SIG-M5 (cell line): ENCODE measurements at places on chromosomes 7 and 10.

GRCh38 chr7:22248111-22248809 is 108.7 kb downstream of the RAPGEF5 start:
- no peak for DNase-seq

- no peak for DNase-seq
Observed at GRCh38 chr10:7606951-7607404, 59.8 kb downstream of the ITIH5 start.

GRCh38 chr10:75435291-75435690 is 3.9 kb downstream of the LRMDA start:
- no peak for DNase-seq

- DNase-seq, result no peak
Observed at GRCh38 chr7:90244565-90244908, 437 bp upstream of the CFAP69 start.

GRCh38 chr7:12913002-12913401 is 225.6 kb downstream of the ARL4A start:
- no peak for DNase-seq

GRCh38 chr10:45422207-45422865 is 48.3 kb downstream of the ALOX5 start:
- no peak for DNase-seq

- no peak for DNase-seq
Observed at GRCh38 chr7:78115876-78116275, 317.3 kb downstream of the PHTF2 start.

DNA sequence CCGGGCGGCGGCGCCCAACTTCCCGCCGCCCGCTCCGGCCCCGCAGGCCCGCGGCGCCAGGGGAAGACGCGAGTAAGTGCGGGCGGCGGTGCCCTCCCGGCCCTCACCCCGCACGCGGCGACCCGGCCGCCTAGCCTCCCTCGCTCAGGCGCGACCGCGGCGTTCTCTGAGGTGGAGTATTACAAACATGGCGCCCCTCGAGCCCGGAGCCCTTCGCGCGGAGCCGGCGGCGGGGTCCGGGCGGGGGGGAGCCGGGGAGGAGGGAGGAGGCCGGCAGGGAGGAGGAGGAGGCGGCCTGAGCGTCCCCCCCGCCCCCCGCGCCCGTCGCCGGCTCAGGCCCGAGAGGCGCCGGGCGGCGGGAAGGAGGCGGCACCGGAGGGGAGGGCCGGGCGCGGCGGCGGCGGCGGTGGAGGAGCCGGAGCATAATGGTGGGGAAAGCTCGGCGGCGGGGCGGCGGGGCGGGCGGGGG is at the start of gene ZMYND11:
ZMYND11 (plus strand) TSS at position 324 of the 469 bp plus-strand sequence. CDS start 44,558 bp downstream, outside the sequence.
- DNase-seq, result no peak

- DNase-seq, result no peak
Observed at GRCh38 chr7:10604128-10604527, 369.5 kb upstream of the PHF14 start.

DNA sequence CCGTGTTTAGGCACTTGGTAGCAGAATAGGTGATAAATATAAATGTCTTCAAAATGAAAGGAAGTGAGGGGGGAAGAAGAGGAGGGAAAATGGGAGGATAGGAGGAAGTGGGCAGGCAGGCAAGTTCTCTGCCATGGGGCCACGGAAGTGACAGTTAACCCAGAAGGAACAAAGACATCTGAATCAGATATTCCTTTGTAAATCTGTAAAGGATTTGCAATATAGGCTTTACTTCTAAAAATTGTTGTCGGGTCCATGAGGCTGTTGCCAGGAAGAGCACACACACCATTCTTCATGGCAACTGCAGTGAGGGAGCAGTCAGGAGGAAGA is 23.7 kb upstream of the RASSF4 start:
- no peak for DNase-seq

DNA sequence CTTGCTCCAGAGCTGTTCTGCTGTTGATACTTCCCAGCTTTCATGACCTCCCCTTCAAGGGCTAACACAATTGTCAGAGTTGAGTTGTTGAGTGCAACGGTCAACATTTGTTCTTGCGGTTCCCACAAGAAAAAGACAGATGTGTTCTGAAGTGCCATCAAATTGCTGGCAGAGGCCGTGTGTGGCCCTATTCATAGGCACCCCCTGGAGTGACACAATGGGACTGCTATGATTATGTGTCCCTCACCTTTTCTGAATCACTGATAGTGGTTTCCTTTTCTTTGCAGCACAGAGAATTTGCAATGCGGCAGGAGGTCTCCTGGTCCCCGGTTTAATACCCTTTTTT is 5.8 kb upstream of the IGFBP1 start:
- DNase-seq, result no peak

DNA sequence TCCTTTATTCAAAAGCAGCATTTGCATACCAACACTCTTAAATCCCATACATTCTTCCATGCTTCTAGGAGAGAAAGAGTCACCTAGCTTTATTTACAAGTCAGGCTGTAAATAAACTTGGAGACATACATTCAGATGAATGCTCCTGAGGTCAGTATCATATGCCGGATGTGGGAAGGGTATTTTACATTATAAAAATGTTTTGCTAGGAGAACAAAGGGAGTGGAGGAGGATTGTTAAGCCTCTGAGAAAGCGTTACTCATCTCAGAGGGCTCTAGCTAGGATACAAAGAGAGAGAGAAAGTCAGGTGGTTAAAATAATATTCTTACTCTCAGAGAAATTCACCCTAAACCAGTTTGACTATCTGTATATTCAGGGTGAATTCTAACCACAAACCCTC is 300.9 kb upstream of the NPSR1 start:
- no peak for DNase-seq

GRCh38 chr7:92737706-92738105 is 98.7 kb downstream of the CDK6 start:
- DNase-seq, result no peak

- DNase-seq, result no peak
Observed at GRCh38 chr7:93316730-93317129, 84.6 kb downstream of the VPS50 start.

DNA sequence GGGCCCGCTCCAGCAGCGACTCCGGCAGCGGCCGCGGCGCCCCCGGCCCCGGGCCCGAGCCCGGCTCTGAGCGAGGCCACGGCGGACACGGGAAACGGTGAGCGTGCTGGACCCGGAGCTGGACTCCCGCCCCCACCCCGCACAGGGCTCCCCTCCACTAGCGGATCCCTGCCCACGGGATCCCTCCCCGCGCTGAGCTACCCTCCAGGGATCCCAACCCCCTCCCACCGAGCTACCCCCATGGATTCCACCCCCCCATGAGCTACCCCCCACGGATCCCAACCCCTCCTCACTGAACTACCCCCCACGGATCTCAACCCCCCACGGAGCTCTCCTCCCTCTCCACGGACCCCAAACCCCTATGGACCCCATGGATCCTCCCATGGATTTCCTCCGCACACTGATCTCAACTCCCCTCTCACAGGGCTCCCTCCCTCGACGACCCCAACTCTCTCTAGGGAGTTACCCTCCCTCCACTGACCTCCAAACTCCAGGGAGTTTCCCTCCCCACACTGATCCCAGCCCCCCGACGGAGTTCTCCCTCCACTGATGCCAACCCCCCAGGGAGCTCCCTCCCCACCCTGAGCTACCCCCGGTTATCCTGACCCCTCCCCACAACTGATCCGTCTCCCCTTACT is 20.6 kb upstream of the HSPB1 start:
- DNase-seq, result no peak

GRCh38 chr10:132645247-132645530 is 107.6 kb downstream of the INPP5A start:
- no peak for DNase-seq

DNA sequence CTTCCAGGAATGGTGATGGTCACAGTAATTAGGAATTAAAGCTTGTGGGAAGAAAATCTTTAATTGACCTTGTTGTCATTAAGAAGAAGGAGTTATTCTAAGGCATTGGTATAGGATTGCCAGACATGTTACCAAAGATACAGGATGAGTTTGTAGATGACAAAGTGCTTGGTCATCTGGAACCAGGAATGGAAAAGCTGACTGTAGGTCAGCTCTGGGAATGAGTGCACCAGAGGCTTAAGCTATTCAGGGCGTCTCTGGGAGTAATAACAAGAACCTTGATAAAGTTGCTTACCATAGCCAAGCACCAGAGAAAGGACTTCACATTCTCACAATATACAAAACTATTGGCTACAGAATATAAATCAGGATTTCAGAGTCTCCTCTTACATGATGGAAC is 89.0 kb downstream of the PHTF2 start:
- no peak for DNase-seq

GRCh38 chr10:125742465-125742864 is 23.0 kb downstream of the EDRF1 start:
- no peak for DNase-seq

GRCh38 chr7:14606101-14606500 is 296.4 kb downstream of the DGKB start:
- DNase-seq, result no peak

GRCh38 chr10:104678658-104679057 is 37.6 kb downstream of the SORCS3 start:
- no peak for DNase-seq

DNA sequence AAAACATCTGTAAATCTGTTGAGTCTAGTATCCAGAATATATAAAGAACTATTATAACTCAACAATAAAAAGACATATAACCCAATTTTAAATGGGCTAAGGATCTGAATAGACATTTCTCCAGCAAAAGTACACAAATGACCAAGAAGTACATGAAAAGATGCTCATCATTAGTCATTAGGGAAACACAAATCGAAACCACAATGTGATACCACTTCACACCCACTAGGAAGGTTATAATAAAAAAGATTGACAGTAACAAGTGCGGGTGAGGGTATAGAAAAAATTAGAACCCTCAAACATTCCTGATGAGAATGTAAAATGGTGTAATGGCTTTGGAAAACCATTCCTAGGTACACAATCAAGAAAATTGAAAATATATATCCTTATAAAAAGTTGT is 4.1 kb downstream of the XPNPEP1 start:
- DNase-seq, result no peak

GRCh38 chr7:98107313-98107721 is 655 bp downstream of the LMTK2 start:
- no peak for DNase-seq

DNA sequence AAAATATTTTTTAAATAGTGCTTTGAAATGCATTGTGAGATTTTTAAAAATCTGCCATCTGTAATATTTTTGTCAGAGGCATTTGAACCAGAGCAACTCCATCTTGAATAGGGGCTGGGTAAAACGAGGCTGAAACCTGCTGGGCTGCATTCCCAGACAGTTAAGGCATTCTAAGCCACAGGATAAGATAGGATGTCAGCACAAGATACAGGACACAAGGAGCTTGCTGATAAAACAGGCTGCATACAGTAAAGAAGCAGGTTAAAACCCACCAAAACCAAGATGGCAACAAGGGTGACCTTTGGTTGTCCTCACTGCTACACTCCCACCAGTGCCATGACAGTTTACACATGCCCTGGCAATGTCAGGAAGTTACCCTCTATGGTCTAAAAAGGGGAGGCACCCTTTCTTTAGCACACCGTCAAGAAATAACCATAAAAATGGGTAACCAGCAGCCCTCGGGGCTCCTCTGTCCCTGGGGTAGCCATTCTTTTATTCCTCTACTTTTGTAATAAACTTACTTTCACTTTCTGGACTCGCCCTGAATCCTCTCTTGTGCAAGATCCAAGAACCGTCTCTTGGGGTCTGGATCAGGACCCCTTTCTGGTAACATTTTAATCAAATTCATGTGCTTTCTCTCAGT is 273.7 kb downstream of the SEMA3D start:
- DNase-seq, result no peak

- DNase-seq, result no peak
Observed at GRCh38 chr10:33791272-33791660, 456.8 kb upstream of the NRP1 start.

DNA sequence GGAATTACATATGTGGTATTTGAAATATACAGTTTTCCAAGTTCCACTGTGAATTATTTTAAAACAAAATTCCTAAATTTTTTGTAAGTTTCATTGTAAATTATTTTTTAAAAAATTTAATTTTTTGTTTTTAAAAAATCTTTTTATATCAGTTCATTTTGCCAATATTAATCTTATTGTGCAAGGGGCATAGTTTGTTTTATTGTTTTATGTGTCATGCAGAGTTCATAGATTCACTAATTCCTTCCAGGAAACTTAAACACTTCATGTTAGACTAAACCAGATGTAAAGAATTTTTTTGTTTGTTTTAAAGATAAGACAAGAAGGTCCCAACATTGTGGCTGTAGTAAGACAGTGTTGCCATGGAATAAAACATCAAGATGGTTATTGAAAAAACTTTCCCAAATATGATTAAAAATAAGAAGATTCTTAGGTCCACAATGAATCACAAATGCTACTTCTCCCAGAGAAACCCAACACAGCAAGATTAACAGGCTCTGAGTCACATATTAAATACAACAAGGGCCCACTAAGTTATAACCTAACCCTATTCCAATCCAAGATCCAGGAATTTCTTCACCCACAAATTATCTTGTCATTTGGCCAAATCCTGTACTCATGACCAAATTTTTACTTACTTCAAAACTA is 464.7 kb upstream of the IGFBP3 start:
- DNase-seq, result no peak

DNA sequence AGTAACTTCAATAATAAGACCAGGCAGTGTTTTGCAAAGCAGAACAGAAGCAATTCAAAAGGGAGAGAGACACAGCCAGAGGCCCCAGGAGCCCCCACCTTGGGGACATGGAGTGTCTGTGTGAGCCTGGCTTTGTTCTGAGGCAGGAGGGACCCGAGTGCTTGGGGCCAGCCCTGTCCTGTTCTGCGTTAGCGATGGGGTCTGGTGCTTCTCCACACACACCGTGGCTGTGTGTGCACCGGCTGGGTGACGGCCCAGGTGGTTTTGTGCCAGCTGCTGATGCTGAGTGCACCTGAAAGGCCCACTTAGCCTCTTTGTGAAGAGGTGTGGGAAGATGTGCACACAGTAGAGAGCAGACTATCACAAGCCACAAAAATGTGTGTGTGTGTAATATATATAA is 468.9 kb downstream of the DNAJB6 start:
- DNase-seq, result no peak

GRCh38 chr10:124249196-124249595 is 155.8 kb upstream of the CHST15 start:
- DNase-seq, result no peak

DNA sequence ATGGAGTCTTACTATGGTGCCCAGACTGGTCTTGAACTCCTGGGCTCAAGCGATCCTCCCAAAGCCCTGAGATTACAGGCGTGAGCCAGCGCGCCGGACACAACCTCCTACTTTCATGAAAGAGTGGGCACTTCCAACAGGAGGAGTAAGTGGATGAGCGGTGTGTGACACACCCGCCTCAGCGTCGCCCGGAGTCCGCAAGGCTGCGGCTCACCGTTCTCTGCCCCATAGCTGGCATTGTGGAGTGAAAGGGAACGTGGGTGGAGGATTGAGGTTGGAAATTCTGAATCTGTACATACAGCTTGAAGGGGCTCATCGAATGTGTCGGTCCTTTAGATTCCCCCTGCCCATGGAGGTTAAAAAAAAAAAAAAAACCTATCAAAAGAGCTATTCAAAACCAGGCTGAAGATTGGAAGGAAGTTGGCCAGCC is 524 bp upstream of the PRXL2A start:
- DNase-seq, result no peak

- no peak for DNase-seq
Observed at GRCh38 chr7:47392241-47392759, 189.6 kb downstream of the TNS3 start.

GRCh38 chr10:14616465-14616864 is 158.2 kb downstream of the FAM107B start:
- DNase-seq, result no peak
